SK-N-SH (cell line): ENCODE measurements at places on chromosomes 12 and 14.

- no peak for DNase-seq
Observed at GRCh38 chr12:16163901-16164300, 113.6 kb downstream of the SLC15A5 start.

- DNase-seq, result no peak
Observed at GRCh38 chr12:115619889-115620288, 657.6 kb downstream of the MED13L start.

DNA sequence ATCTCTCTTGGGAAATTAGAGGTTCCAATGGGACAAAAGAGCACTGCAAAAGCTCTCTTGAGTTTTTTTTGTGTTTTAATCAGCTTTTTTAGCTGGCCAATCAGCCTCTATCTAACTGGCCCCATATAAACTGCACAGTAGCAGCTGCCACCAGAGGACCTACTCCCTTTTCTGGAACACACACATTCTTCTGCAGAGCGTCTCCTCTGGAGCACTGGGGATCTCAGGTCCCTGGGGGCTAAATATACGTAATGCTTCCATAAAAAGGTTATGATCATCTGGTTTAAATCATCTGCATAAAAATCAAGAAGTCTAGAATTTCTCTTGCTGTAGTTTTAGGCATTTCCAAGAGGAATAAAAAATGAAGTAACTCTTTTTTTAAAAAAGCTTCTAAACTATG, 32.3 kb downstream of the TSPAN8 start:
- peak; percentile 17 for DNase-seq

DNA sequence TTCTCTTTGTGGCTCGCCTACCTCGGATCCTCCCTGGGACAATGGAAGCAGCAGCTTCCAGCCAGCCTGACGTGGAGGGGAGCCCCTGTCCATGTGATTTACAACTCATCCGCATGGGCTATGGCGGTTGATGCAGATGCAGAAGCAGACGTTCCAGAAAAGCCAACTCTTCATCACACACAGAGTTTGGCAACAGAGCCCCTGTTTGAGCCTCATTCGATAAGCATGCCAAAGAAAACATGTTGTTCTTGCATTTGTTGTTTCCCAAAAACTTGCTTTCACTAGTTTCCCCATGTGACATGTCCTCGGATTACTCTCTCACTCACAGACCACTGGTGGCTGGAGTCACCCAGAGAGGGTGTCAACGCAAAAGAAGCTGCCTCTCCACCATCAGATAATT, 16.4 kb upstream of the TC2N start:
- DNase-seq, result no peak

GRCh38 chr12:2667716-2668440, 126.9 kb upstream of the FKBP4 start:
- no peak for DNase-seq

GRCh38 chr14:103485504-103485903, 37.1 kb downstream of the CKB start:
- no peak for DNase-seq

DNA sequence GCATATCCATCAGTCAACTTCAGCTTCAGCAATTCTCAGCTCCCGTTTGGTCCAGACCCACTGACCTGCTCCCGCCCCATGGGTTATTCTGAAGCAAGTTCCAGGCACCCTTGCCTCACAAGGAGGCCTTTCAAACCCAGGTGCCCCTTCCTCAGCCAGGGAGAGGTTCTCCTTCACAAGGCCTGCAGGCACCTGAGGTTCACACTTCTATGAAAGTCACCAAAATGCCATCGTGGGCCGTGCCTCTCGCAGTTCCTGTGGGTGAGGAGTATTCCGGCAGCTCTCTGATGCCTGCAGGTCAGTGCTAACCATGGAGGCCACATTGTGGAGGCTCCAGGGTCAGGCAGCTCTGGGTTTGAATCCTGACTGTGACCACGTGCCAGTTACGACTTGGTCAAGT, 40.2 kb upstream of the BCL7A start:
- DNase-seq, result no peak

- no peak for DNase-seq
Observed at GRCh38 chr12:62934239-62934798, 631 bp downstream of the PPM1H start.

- no peak for DNase-seq
Observed at GRCh38 chr14:95305940-95306339, 13.8 kb downstream of the CLMN start.

DNA sequence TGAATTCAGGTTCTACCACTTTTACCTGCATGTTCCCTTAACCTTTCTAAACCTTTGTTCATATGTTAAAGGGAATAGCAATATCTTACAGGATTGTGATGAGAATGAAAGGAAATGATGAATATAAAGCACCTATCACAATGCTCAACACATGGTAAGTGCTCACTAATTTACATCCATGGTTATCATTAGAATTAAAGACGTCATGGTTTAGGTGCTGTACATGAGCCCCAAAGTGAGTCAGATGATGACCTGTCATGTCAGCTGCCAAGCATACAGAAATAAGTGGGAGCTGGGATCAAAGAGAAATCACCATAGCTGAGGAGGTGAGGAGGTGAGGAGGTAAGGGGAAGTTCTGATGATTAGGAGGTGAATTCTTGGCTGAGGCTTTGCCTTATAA, 135.9 kb upstream of the ATP2B1 start:
- no peak for DNase-seq

DNA sequence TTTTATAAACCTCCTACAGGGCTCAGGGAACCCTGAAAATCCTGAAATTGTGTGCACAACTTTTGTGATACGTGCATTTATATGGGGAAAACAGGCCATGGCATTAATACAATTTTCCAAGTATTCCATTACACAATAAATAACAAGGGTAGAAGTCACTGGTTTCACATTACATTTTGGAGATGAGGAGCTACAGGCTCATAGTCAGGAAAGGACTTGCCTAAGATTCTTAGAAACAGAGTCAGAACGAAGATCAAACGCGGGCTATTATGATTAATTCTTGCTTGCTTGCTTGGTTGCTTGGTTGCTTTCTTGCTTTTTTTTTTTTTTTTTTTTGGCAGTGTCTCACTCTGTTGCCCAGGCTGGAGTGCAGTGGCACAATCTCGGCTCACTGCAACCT, 16.7 kb downstream of the NOS1 start:
- DNase-seq, result no peak

- no peak for DNase-seq
Observed at GRCh38 chr14:52265253-52265652, 2.2 kb upstream of the PTGDR start.

- no peak for DNase-seq
Observed at GRCh38 chr12:69468237-69469026, 1.8 kb upstream of the FRS2 start.

GRCh38 chr14:66662374-66662773, 154.4 kb downstream of the GPHN start:
- no peak for DNase-seq

DNA sequence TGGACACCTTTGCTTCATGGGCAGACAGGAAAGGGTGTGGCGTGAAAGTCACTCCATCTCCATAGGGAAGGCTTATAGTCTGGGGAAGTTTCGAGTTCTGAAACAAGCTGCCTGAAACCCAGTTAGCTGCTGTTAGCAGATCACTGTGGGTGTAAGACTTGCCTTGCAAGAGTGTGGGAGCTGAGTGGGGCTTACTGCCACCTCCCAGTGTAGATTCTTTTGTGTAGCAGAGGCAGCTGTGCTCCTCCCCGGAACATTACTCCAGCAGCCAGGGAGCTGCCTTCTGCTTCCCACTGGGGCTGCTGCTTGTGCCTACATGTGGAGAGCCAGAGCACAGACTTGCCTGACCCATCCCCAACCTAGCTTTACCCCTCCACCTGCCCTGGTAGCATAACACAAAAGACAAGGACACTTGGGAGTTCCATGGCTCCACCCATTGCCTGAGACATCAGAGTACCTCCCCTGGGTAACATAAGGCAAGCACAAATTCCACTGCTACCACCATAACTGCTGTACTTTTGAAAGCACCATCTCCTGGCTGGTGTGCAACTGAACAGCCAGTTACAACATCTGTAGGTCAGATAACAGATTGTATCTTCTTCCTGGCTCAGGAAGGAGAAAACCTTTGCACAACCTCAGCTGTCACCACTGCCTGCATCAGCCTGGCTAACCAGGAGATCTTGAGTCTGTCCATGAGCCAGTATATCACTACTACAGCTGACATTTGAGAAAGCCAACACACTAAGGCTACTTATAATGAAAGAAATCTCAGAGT, 69.5 kb downstream of the ADAMTS20 start:
- no peak for DNase-seq

- DNase-seq, result peak; percentile 87
Observed at GRCh38 chr12:122190842-122191668, 8.1 kb downstream of the LRRC43 start.

GRCh38 chr14:50559990-50560930, at the start of gene ATL1:
TSS of gene ATL1 (plus strand) at chr14:50560145. CDS start at chr14:50560266, 121 bp downstream.
- peak; percentile 88 for DNase-seq

GRCh38 chr12:129185855-129186254, 332.6 kb downstream of the GLT1D1 start:
- DNase-seq, result no peak

DNA sequence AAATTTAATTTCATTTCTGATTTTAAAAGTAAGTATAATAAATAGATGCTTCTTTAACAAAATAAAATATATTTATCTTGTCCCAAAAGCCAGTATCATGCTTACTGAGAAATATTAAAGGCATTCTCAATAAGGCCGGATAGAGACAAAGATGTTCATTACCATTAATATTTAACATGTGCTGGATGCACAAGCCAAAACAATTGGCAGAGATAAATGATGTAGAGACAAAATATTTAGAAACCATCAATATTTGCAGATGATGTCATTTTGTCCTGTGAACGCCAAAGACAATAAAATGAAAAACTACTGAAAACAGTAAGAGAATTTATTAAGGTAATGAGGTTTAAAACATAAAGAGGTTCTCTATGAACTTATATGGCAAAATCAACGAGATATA, 313.5 kb downstream of the ITPR2 start:
- DNase-seq, result no peak

GRCh38 chr12:39619316-39619659, 315 bp downstream of the ABCD2 start:
- peak; percentile 32 for DNase-seq

GRCh38 chr12:80352474-80352873, 91.6 kb upstream of the PTPRQ start:
- DNase-seq, result no peak

- DNase-seq, result no peak
Observed at GRCh38 chr12:25692115-25693035, 139.3 kb upstream of the LMNTD1 start.

DNA sequence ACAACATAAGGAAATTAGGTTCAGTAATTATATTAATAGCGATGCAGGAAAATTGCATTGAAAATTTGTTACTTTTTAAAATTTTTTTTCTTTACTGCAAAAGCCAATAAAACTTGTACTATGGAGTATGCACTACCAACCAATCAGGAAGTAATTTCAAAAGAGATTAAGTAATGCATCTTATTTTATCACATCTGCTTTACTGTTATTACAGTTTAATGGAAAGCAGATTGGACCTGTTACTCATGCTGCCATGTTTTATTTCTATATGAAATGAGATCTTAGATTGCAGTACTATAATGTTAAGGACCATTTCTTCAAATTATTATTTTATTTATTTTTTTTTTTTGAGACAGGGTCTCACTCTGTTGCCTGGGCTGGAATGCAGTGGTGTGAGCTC, 1.7 kb upstream of the STRN3 start:
- peak; percentile 32 for DNase-seq

- no peak for DNase-seq
Observed at GRCh38 chr12:45613296-45613695, 116.2 kb upstream of the ARID2 start.

DNA sequence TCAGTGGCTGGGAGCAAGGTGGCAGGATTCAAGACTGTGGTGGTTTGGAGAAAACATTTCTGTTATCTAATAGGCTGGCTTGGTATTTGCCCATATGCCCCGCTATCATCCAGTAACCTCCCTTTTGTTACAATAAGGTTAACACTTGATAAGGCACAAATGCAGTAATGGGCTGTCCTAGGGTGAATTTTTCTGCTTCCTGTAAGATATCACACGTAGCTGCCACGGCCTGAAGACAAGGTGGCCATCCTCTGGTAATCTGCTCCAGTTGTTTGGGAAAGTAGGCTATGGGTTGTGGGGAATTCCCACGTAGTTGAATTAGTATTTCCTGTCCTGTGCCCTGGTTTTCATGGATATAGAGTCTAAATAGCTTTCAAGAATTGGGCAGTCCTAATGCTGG, 23.1 kb downstream of the ANG start:
- no peak for DNase-seq

- DNase-seq, result peak; percentile 58
Observed at GRCh38 chr12:3655328-3655900, 97.5 kb downstream of the CRACR2A start.

DNA sequence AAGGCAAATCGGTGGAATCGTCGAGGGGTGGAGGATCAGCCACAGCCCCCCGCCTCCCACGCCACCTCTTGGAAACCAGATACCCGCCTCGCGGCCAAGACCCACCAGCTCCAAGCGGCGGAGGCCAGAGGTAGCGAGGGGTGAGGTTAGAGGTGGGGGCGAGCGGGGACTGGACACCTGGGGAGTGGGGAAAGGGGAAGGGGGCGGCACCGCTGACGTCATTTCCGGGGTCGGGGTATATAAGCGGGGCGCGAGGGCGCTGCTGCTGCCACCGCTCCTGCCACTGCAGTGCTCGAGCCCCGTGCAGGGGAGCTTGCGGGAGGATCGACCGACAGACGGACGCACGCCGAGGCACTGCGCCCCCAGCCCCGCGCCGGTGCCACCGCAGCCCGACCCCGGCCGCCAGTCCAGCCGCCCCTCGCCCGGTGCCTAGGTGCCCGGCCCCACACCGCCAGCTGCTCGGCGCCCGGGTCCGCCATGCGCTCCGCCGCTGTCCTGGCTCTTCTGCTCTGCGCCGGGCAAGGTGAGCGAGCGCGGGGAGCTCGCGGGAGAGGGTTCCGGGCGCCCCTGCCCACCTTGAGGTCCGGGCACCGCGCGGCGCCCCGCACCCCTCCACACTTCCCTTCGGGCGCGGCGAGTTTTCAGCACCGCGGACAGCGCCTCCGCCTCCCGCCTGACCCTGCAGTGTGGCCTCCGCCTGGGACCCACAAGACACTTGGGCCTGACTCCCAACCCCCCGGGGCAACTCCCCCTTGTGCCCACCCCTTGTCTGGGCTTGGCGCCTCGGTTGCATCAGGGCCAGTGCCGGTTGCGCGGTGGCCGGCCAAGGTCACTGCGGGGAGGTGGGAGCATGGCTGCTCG, at the start of gene CHGA:
Gene CHGA, plus strand, starts transcription at position 268 of the 861 bp plus-strand sequence. Its CDS starts 210 bp downstream, at position 478.
- DNase-seq, result peak; percentile 98

GRCh38 chr12:127191129-127191528, 1075.8 kb upstream of the TMEM132C start:
- DNase-seq, result no peak
